Stimulated activated CD8-positive, alpha-beta memory T cell treated with anti-CD3 and anti-CD28 coated beads, Interleukin-4, amount 100 ng/mL, for 4 hours (primary cell): ENCODE measurements at places on chromosomes 2 and 18.

GRCh38 chr2:10254373-10255188 lies 48.1 kb upstream of the HPCAL1 start:
- DNase-seq, result no peak

- DNase-seq, result no peak
Measured at GRCh38 chr18:36769611-36770314, 59.0 kb downstream of the TPGS2 start.

- DNase-seq, result no peak
Measured at GRCh38 chr2:25700221-25700660, 26.9 kb upstream of the DTNB start.

GRCh38 chr2:128091726-128092080 lies 703 bp downstream of the UGGT1 start:
- no peak for DNase-seq

DNA sequence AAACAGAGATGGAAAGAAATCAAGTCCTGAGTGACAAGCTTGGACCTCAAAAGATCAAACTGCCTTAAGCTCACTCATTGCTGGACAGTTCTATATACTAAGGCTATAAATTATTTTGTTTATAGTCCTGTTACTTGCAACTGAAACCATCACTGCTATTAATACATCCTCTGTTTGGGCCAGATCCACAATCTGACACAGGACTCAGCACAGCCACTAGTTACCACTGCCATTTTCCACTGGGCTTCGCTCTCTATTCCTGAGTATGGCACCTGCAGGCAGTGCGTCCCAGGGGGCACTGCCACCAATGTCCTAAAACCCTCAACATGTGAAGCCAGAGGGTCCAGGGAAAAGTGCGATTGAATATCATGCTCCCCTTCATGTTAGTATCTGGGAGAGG lies 52.3 kb downstream of the CYP26B1 start:
- no peak for DNase-seq

DNA sequence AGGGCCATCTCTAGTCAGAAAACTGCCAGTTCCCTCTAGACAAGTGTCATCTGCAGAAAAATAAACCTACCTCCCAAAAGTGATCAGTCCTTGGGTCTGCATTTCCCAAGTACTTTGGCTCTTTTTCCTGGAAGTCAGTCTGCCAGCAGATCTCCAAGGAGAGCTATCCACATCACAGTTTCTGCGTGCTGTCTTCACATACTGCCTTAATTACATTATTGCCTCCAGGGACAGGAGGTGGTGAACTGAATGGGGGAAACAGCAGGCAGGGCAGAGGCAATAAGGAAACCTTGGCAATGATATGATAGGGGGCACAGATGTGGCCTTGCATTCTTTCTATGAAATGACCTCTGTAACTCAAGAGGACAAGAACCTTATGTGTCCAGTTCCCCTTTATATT lies 105.9 kb upstream of the SIX2 start:
- DNase-seq, result no peak

DNA sequence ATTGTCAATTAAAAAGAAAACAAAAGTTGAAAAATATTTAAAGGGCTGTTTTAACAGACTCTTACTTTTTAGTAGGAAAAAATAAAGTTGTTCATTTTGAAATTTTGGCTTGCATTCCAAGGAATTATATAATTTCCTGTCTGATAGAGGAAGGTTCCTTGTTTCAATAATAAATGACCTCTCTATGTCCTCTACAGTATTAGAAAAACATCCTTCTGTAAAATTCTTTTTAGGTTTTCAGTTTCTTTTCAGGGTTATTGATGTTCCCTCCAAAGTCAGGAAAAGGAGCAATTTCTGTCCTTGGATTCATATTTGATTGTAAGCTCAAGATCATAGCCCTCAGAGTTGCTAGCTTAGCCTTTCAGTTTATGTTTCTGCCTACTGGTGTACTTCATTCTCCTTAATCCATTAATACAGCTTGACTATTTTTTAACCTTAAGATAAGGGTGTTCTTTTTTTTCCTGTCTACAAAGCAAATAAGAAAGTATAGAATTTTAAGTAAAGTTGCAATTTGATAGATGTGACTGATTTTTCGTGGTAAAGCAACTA lies 125.2 kb upstream of the COL3A1 start:
- DNase-seq, result no peak

DNA sequence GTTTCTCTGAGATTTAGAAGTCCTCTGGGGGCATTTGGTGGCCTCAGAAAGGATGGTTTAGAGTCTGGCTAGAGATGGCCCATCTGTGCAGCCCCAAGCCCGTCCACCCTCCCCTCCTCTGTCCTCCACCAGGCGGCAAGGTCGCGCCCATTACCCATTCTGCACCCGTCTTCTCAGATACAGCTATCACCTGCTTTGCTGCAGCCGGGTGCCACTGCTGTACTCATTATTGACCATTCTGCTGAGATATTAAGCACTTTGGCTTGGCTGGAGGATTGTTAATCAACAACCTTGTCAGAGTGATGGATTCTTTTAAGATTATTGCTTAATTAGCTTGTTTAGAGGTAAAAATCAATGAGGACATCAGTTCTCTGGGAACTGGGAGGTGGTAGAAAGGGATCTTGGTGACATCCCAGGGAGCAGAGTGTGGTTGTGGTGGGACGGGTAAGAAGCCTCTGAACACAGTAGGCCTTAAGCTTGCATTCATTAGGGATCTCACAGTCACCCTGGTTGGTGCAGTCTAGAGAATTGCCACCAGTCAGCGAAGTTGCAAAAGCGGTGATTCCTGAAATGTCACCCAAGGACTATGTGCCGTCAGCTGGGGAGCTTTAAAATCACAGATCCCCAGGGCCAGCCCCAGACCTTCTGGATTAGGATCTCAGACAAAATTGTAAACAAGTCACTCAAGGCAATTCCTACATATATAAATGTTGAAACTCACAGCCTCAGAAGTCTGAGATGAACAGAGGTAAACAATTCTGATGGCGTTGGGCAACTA lies 90.9 kb downstream of the CAPN13 start:
- no peak for DNase-seq

- no peak for DNase-seq
Measured at GRCh38 chr2:1969701-1970015, 225.3 kb upstream of the PXDN start.

DNA sequence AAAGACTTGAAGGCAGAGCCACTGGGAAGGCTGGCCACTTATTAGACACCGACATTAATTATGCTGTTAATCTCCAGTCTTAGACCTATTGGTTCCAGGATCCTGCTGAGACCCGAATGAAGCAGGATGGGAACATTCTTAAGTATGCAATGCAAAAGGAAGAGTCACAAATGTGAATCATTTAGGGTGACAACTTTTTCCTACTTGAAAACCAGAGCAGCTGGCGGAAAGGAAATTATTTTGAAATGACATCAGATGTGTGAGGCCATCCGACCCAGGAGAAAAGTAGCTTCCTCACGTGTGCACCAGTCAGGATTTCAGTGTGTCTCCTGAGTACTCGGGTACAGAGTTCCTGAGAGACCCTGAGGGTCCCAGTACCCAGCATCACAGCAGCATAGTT lies 222.9 kb upstream of the NCKAP5 start:
- DNase-seq, result no peak

DNA sequence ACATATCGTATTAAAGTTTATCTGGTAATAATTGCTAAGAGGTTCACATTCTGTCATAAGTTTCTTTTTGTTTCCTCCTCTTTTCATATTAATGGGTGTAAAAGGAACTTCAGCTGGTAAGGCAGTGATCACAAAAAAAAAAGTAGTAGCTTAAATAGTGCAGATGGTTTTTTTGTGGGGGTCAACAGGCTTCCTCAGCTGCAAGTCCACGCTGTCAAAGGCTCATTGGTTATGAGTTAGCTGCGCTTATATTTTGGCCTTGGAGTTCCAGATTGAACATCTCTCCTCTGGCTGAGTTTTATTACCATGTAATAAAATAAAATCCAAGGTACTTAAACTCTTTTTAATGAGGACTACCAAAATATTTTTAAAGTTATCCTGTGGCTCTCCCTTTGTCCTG lies 277.0 kb upstream of the ZEB2 start:
- DNase-seq, result no peak
